Epithelial cell of proximal tubule (primary cell): ENCODE measurements at places on chromosomes 12 and 14. TPM values are rescaled to one million over a fixed set of nuclear protein-coding genes. Genes with fewer than 3 reads are reported as not detected.

FERMT2 gene
- total RNA-seq, result 58.5 and 60.1 TPM in 2 replicates

C1S gene
- 1.3 TPM in 1 of 2 replicates, not detected in the other for total RNA-seq

GRCh38 chr12:100472325-100472724 lies 1.3 kb upstream of the NR1H4 start:
- DNase-seq, result no peak

DNA sequence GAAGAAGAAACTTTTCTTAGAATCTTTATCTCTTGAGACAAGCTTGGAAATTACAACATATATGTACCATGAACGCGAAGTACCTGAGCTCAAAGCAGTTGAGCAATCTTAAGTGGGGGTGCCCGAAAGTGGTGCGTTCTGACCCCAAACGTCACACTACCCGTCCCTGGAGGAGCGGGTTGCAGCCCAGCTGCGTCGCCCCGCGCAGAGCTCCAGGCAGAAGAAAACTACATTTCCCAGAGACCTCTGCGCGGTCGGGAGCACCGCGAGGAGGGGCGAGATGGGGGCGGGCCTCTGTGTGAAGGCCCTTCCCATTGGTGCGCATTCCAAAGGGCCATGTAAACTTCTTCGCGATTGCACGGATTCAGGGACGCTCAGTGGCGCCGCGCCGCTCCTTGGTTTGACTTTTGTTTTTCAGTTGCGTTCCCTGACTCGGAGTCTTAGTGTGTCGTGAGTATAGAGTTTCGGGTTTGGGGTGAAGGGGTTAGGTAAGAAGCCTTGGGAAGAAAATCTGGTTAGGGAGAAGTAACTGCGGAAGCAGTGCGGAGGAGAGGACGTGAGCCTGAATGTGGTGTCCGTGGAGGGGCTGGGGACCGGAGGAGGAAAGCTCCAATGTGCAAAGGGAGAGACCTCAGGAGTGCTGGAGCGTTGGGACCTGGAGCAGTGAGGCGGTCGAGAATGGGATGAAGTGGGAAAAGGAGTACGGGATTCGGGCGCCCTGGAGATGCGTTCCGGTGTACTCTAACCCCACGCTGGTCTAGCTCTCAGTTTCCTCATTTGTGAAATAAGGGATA lies at the start of gene CCDC77:
CCDC77 (plus strand) TSS at position 410 of the 794 bp plus-strand sequence. CDS start 7,740 bp downstream, outside the sequence.
- DNase-seq, result peak; percentile 56

DNA sequence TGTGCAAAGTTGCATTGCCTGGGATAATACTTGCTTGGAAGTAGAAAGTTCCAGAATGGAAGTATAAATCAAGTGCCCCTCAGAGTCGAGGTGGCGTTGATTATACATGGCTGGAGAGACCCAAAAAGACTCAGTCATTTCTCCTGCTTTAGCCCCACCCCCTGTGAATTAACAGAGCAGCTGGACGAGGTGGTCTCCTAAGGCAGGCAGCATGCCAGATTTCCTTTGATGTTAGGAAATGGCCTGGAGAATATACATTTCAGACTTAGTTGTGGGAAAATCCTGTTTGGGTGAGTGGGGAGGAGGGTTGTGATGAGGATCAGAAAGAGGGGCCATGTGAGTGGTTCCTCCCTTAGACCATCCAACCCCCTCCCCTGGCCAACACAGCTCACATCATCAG lies 406.1 kb upstream of the TMPO start:
- DNase-seq, result no peak

DNA sequence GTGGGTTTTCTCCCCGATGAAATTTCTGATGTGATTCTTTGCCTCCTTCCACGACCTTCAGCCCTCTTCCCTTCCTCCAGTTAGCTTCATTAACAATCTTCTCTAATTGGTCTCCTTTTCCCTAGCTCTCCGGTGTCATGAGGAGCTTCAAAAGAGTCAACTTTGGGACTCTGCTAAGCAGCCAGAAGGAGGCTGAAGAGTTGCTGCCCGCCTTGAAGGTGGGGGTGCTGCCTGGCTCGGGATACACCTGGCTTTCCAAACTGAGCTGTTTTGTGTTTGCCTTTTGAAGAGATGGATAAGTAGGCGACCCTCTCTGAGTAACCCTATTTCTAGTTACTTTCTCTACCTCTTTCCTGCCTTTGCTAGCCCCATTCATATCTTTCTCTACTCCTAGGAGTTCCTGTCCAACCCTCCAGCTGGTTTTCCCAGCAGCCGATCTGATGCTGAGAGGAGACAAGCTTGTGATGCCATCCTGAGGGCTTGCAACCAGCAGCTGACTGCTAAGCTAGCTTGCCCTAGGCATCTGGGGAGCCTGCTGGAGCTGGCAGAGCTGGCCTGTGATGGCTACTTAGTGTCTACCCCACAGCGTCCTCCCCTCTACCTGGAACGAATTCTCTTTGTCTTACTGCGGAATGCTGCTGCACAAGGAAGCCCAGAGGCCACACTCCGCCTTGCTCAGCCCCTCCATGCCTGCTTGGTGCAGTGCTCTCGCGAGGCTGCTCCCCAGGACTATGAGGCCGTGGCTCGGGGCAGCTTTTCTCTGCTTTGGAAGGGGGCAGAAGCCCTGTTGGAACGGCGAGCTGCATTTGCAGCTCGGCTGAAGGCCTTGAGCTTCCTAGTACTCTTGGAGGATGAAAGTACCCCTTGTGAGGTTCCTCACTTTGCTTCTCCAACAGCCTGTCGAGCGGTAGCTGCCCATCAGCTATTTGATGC lies 797 bp downstream of the ESPL1 start:
- DNase-seq, result no peak

DNA sequence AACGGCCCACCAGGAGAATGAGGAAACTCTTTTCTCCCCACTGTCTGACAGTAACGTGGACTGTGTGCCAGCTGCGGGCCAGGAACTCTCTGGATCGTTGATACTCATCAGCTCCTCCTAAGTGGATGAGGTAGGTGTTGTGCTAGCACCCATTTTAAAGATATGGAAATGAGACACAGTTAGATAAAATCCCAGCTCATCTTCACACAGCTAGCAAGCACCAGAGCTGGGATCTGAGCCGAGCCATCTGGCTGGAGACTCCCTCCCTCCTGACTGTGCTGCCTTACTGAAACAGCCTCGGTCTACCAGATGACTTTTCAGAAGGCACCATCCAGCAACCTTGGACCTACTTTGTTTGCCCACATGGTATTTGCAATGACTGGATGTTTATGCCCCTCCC lies 49.2 kb downstream of the TMEM132D start:
- DNase-seq, result no peak

DNA sequence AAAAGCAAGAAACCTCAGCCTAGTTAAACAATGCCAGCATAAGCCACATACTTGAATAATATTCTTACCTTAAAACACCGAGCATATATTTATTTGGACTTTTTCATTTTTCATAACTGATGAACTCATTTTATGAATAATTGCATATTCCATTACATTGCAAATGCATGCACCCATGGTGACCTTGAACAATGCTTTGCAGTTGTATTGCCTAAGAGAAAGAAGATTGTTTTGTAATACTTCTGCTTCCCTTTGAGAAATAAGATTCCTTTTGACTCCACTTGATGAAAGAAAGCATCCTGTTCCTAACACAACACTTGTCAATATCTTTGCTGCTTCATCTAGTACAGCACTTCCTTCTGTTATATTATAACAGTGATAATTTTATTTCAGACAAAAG lies 1182.2 kb downstream of the FLRT2 start:
- DNase-seq, result no peak
